NCI-H2081 treated with DMSO at 0.1 percent for 48 hours (cell line): ENCODE measurements at places on chromosomes 11 and 22.

- DNase-seq, result no peak
Observed at GRCh38 chr11:65708451-65708850, 3.6 kb upstream of the KAT5 start.

- no peak for DNase-seq
Observed at GRCh38 chr22:39309881-39310714, 9.3 kb downstream of the RPL3 start.

GRCh38 chr11:47852053-47852452 lies 3.9 kb upstream of the NUP160 start:
- no peak for DNase-seq

- DNase-seq, result no peak
Observed at GRCh38 chr22:46671824-46672432, 51.7 kb downstream of the GRAMD4 start.

- no peak for DNase-seq
Observed at GRCh38 chr22:25083807-25084200, 115.9 kb upstream of the CRYBB3 start.

GRCh38 chr22:37930952-37931440 lies 22.4 kb downstream of the C22orf23 start:
- no peak for DNase-seq

DNA sequence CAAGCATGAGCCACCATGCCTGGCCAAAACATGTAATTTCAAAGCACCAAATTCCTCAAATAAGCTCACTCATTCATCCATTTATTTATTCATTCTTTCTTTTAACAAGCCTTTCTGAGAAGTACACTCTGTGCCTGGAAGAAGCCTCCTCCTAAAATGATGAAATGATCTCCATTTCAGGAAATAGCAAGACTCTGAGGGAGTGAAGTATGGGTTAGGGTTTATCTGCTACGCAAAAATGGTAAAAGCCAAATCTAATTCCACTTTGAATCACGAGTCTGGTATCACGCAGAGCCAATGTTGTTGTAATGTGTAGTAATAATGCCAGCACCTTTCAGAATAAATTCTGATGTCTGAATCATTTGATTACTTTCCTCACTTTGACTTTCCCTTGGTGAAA lies 1041.8 kb downstream of the LRRC4C start:
- DNase-seq, result no peak

GRCh38 chr11:63896071-63896470 lies 20.9 kb downstream of the RCOR2 start:
- DNase-seq, result no peak

- DNase-seq, result no peak
Observed at GRCh38 chr11:15867871-15868270, 488.5 kb downstream of the SOX6 start.

- no peak for DNase-seq
Observed at GRCh38 chr22:25829808-25830777, 88.1 kb downstream of the MYO18B start.

GRCh38 chr11:77278595-77279506 lies 22.6 kb downstream of the GDPD4 start:
- DNase-seq, result no peak

DNA sequence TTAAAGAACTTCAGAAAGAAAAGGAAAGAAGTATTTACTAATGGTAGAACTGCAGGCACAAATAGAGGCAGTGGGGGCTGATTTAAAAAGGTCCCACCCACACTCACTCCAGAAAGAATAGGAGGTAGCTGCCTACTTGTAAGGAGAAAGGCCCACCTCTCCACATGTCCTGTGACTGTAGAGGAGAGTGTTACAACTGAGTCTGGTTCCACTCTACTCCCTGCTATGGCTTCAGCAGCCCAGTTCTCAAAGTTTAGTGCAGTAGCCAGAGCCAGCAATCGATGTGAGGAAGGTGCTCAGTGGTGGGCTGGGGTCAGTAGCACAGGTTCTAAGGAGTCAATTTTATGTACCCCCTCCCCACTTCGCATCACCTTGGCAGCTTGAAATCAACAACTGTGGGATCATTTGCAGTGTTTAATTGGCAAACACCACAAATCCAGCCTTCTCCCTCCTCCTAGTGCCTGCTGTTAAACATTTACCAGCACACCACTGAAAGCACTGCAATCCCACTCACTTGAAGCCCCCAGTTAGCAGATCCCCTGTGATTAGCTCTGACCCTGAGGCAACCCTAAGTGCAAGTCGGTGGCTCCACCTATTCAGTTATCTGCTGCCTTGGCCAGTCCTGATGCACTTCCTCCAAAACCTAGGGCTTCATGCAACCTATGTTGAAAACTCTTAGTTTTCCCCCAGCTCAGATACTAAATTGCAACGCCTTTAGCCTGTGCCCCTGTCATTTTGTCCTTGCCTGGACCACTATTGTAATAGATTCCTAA lies 146.6 kb downstream of the BBOX1 start:
- no peak for DNase-seq

DNA sequence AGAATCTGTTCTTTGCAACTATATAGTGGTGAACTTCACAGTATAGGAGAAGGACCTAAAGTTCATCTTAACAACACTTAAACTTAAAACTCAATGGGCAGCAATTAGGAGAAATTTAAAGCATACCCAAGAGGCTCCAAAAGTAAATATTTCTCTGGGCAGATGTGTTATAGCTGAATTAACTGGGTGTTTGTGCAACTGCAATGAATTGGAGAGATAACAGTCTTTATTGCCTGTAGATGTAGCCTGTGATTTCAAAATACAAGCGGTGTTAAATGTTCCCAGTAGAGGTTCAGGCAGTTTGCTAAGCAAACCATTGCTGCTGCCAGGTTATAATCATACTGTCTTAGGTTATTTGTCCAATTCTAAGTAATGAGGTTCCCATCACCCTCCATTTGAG lies 294.1 kb upstream of the MTNR1B start:
- DNase-seq, result no peak

GRCh38 chr11:134071766-134072402 lies 3.0 kb downstream of the JAM3 start:
- DNase-seq, result peak; percentile 29

- no peak for DNase-seq
Observed at GRCh38 chr11:17778956-17779860, 44.6 kb downstream of the KCNC1 start.

DNA sequence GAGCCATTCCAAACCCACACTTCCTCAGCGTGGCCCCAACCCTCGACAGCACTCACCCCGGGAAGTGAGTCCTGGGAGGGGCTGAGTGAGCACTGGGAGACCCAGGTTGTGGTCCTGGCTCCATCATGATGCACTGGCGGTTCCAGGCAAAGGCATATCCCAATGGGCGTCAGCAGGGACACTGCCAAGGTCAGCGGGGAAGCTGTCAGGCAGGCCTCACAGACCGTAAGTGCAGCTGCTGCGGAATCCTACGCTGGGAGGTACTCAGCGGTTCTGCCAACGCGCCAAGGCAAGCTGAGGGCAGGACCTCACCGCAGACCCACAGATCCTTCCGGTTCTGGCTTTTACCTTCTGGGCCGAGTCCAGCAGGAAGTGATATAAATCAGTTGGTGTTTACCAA lies 1.4 kb upstream of the GAL3ST1 start:
- DNase-seq, result no peak

DNA sequence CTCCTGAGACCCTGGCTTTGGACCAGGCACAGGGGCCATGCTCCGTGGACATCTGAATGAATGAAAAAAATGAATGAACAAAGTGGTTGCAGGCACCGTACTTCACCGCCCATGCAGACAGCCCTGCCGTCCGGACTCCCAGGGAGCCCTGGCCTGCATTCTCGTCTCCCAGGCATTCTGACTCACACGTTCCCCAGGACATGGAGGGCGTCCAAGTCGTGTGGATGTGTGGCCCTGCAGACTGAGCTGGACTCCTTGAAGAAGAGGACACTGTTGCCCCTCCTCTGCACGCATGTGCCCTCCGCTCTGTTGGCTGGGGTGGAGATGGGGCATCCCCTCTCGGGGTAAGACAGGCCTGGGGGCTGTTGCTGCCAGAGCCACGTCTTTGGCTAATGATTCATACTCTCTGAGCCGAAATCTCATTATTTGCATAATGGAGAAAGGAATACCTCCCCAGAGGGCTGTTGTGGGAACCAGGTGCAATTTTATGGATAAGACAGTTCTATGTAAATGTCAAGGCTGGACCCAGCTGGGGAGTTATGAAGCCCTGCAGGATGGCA lies 49.7 kb downstream of the RTL6 start:
- peak; percentile 0 for DNase-seq

- DNase-seq, result no peak
Observed at GRCh38 chr22:27397036-27397953, 404.3 kb downstream of the MN1 start.

DNA sequence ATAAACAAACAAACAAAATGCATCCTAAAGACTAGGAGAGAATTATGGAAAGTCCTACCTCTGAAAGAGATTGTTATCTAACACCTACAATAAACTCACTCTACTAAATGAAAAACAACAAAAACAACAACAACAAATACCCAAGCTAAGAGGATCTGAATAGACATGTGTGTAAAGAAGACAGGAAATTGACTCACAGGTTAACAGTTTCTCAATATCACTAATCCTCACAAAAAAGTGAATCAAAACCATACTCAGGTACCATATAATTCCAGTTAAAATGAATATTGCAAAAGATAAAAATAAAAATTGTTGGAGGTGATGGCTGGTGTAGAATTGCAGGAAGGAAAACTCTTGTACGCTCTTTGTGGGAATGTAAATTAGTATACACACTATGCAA lies 110.4 kb upstream of the TOP3B start:
- DNase-seq, result no peak

- DNase-seq, result no peak
Observed at GRCh38 chr11:130159139-130159538, 443 bp upstream of the ST14 start.

DNA sequence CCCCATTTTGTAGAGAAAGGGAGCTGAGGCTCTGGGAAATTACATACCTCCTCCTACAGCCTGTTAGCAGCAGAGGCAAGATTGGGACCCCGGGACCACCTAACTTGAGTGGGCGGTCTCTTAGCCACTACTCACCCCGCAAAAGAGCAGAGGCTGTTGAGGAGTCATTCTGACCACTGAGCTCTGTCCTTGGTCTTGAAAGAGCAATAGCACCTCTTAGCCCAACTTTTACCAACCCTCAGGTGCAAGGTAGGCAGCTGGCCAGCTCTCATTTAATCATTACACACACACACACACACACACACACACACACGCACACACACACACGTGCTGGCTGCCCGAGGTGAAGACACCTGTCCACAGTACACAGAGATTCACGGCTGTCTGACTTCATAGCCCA lies 115.8 kb upstream of the ASPHD2 start:
- DNase-seq, result no peak

GRCh38 chr11:121035169-121035755 lies 11.4 kb downstream of the TBCEL start:
- no peak for DNase-seq

- DNase-seq, result no peak
Observed at GRCh38 chr11:105740164-105740903, 130.5 kb downstream of the GRIA4 start.

GRCh38 chr11:112004389-112004788 lies 20.8 kb upstream of the DLAT start:
- no peak for DNase-seq

- no peak for DNase-seq
Observed at GRCh38 chr22:50531546-50531961, 1.7 kb upstream of the TYMP start.

- no peak for DNase-seq
Observed at GRCh38 chr11:65853246-65853979, 4.6 kb downstream of the CFL1 start.

- no peak for DNase-seq
Observed at GRCh38 chr22:17674152-17674551, 35.6 kb downstream of the BCL2L13 start.

DNA sequence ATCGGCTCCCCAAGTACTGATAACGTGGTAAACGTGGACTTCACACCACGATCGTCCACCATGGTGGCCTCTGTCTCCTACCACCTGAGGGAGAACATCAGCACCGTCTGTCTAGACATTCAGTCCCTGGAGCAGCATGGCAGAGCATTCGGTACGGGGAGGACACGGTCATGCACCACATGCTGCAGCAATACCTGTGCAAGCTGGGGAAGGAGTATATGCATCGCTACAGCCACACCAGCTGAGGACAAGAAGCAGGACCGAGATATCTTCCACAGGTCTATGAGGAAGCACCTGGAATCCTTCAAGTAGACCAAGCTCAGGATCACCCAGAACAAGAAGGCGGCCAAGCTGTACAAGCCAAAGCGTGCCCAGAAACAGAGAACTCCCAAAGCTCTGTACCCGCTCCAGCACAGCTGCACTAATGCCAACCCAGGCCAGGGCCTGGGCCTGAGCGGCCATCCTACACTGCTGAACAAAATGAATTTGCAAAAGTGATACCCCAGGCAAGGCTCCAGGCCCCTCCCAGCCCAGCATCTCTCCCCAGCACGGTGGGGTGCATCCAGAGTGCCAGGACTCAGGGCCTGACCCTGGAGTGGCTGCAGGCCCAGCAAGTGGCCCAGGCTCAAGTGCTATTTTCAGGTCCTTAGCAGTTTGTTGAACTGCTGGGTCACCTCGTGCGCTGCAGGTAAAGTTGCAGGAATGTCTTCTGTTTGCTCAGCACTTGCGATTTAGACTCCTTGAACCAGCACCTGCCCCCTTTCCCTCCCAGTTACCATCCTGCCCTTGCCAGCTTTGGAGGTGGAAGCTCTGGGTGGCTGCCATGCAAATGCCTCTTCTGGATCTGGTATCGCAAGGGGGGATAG lies 119.3 kb upstream of the SERPIND1 start:
- no peak for DNase-seq

DNA sequence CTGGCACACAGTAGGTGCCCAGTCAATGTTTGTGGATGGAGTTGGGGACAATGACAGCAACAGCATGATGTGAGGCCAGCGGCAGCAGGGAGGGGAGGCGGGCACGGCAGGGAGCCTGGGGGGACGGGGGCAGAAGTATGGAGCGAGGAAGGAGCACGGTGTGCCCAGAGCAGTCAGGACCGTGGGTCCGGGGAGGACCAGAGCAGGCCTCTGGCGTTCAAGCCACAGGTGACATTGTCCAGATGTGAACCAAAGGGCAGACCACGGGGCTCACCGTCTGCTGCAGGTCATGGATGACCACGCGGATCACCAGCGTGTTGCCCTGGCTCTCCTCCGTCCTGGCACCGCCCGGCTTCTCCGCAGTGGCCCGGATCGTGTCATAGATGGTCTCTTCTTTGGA lies 105.5 kb downstream of the SHANK2 start:
- no peak for DNase-seq

DNA sequence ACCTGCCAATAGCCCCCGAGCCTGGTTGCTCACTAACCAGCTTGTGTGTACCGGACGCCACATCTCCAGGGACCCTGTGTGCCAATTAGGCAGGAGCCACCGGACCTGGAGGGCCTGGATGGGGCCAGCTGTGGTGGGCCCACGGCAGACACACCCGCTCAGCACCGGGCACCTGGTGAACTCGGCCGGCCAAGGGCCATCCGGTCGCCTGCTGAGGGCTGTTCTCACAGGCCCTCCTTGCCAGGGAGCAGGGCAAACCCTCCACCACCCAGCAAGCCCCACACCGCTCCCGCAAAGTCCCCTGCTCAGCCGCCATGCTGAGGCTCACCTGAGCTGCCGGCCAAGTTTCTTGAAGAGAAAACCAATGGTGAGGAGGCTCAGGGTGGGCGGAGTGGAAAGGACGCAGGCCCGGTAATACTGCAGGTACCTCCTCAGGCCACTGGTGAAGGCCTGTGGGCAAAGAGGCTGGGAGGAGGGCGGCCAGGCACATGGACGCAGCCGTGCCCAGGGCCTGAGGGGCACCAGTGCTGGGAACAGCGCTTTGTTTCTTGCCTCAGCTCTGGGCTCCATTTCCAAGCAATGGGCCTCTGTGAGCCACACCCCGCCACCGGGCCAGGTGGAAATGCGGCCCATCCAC lies 17.1 kb downstream of the TUBGCP6 start:
- DNase-seq, result no peak
